HFFc6 (cell line): ENCODE measurements at places on chromosomes 6 and 20. TPM values are rescaled to one million over a fixed set of nuclear protein-coding genes. Genes with fewer than 3 reads are reported as not detected.

DNA sequence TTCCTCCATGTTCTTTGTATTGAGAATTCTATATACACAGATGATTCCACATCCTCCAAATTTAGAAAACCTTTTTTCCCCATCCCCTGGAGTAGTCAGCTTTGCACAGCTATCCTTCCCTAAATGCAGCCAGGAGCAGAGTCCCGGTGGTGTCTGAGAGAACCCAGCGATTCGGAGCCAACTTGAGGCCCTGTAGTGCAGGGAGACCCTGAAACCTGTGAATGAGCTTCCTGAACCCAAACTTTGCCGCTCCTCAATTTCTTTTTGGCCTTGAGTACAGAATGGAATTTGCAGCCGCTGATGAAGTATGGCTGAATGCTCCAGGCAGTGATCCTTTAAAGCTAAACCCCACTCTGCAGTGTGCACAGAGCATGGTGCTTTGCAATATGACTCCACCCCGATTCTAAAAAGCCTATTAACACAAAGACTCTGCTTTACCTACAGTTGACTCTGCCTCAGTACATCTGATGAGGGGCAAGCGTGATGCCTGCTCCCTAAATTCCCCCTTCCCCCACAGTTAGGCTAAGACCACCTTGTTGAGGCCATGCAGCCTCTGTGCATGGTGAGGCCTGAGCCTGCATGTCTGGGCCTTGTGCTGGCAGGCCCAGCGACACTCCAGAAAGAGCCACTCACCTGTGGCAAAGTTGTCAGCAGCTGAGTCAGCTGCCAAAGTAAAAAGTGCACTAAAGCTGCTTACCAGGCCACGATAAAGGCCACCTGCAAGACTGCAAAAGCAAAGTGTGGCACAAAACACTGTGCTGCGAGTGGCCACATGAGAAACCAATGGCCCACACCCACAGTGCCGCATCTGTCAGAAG, 82.1 kb downstream of the PLEKHG1 start:
- no peak for DNase-seq

GRCh38 chr20:44296011-44296410, 15.0 kb downstream of the FITM2 start:
- no peak for DNase-seq

CST5 gene
- total RNA-seq = not detected in 3 replicates

OSBPL2 gene
- 30.6 to 35.6 TPM (median 34.2 TPM) in 3 replicates for total RNA-seq
